ENCODE measurements at places on chromosomes 5 and 9.

DNA sequence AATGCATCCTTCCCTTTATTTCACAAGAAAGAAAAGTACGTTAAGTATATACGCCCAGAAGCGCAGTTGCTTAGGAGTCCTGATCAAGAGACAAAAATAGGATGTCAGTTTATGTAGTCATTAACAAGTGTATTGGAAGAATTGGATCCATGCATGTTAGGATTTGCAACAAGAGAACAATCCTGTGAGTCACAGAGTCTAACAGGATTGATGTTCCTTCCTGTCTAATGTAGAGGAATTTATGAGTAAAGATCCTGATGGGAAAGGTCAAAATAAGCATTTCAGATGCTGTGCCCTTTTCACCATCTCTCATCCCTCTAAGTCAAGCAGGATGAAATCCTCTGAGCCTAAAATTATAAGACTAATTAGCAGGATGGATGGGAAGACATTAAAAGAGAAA is 406.0 kb upstream of the GRIA1 start:
- DNase-seq, result no peak

- DNase-seq, result no peak
Measured at GRCh38 chr5:52854949-52855348, 67.2 kb downstream of the ITGA1 start.

DNA sequence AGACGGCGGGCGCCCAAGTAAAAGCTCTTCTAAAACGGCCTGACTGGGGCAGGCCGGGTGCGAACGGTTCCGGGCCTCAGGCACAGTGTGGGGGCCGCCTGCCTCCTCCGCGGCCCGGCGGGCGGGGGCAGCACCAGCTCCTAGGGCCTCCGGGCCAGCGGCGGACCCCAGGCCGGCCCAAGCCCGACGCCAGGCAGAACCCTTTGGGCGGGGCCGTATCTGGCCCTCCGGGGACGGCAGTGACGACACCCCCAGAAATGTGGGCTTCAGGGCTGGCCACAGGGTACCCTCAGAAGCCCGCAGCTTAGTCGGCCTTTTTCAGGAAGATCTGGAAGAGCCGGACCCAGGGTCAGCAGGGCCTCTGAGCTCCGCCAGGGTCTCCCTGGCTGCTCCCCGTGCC is 4.0 kb downstream of the LTC4S start:
- DNase-seq, result no peak

DNA sequence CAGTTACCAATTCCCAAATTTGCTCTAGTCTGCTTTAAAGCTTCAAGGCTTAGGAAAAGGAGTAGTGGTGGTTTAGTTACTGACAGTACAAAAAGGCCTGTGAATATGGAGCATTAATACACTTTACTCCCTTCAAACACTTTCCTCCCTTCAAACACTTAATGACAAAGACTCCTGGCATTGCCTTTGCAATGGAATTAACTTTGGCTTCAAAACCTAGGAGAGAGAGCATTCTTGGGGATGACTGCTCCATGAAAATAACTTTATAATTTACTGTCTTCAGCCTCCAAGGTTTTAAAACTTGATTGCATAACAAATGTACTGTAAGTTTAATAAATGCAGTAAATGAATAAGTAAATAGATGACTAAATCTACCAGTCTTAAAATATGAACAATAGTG is 185.6 kb downstream of the TRPM3 start:
- no peak for DNase-seq

GRCh38 chr9:109020581-109021511 is 7.5 kb upstream of the CTNNAL1 start:
- DNase-seq, result no peak

GRCh38 chr5:60473654-60474053 is 226.3 kb downstream of the DEPDC1B start:
- no peak for DNase-seq

GRCh38 chr9:136354592-136355085 is 8.9 kb downstream of the DNLZ start:
- no peak for DNase-seq

DNA sequence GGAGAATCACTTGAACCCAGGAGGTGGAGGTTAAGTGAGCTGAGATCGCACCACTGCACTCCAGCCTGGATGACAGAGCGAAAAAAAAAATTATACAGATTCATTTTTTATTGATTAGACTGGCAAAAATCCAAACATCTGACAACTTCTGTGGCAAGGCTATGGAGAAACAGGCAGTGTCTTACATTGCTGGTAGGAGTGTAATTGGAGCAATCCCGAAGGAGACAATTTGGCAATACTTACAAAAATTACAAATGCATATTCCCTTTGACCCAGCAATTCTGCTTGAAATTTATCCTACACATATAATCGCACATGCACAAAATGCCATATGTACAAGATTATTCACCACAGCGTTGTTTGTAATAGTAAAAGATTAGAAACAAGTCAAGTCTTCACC is 86.8 kb downstream of the MAPKAP1 start:
- no peak for DNase-seq

DNA sequence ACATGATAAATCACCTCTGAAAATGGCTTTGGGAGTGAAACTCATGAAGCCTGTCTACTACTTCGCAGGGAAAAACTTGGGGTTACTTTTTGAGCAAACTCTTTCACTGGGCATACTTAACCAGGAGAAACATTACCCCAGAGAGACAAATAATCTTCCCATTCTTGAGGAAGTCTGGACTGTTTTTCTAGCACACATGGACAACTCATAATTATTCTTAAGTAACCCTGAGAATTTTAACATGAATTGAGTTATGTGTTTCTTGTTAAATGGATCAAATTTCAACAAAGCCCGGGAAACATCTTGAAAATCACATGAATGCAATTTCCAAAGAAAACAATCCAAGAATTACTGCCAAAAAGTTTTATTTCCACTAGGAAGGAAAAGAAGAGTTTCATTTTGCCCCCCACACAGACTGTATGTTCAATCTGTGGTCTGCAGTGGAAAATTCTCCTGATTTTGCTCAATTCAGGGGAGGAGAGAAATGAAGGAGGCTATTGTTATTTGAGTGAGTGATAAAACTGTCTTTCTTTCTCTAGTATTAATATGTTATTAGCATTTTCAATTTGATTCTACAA is 564.8 kb upstream of the CLINT1 start:
- DNase-seq, result no peak

- DNase-seq, result no peak
Measured at GRCh38 chr5:58925627-58926540, 343.0 kb downstream of the RAB3C start.

GRCh38 chr5:174796711-174797192 is 72.4 kb downstream of the MSX2 start:
- DNase-seq, result no peak

- DNase-seq, result no peak
Measured at GRCh38 chr5:107574287-107574686, 96.5 kb downstream of the EFNA5 start.

GRCh38 chr5:151100681-151101080 is 19.8 kb upstream of the TNIP1 start:
- no peak for DNase-seq

- DNase-seq, result peak; percentile 67
Measured at GRCh38 chr5:132369474-132370180, at the start of gene SLC22A5. SLC22A5 (plus strand) TSS chr5:132369710; CDS start chr5:132369973, 263 bp downstream.

DNA sequence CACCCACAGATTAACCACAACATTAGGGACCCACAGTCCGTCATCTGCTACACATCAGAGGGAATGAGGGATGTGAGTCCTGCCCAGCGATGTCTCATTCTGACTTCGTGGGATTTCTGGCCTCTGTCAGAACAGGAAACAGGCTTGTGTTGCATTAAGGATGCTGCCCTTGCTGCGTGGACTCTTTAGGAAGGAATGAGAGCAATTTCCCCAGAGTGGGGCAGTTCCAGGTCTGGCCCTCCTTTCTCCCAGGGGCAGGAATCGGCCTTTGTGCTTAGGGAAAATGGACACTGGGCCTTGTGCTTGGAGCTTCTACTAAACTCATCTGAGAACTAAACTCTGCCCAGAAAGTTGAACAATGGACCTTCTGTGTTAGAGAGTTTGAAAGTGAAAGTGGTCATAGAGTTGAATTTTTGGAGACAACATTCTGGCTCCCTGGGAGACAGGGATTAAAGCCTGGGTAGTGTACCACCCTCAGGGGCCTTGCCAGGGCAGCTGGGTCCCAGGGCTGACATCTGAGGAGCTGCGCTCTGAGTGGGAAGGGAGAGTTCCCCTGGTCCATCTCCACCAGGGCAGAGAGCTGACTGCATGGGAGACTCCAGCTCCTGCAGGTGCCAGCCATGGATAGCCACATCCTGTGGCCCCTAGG is 37.8 kb upstream of the S1PR3 start:
- DNase-seq, result no peak

DNA sequence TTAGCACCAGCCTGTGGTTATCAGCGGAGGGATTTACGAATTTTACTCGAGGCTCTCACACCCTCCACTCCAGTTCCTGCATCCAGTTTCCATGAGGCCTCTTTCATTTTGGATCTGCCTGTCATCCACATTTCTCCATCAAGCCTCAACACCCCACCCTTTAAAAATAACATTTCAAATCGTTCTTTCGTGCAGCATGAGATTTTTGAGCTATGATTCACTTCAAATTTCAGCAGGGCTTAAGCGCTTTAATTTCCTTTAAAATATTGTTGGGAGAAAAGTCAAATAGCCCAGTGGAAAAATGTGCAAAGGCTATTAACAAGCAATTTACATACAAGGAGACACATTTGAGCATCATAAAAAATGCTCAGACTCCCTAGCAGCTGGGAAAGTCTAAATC is 103.2 kb downstream of the MSX2 start:
- DNase-seq, result no peak

GRCh38 chr9:74838351-74838750 is 49.4 kb downstream of the TRPM6 start:
- DNase-seq, result no peak

DNA sequence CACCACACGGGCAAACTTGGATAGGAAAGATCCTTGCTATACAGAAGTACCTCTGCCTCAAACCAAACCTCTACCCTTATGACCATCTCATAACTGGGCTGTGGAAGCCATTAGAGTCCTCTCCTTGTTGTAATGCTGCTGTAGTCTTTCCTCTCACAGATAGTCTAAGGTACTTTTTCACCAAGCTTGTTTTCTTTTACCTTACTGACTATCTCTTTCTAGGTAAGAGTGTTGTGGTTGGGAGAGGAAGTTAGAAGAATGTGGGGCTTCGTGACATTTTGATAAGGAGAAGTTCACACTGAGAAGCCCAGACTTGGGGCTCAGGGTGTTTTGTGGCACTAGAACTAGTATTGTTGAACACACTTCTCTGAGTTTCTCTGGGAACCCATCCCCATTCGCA is 8.9 kb downstream of the CFAP95 start:
- DNase-seq, result no peak

DNA sequence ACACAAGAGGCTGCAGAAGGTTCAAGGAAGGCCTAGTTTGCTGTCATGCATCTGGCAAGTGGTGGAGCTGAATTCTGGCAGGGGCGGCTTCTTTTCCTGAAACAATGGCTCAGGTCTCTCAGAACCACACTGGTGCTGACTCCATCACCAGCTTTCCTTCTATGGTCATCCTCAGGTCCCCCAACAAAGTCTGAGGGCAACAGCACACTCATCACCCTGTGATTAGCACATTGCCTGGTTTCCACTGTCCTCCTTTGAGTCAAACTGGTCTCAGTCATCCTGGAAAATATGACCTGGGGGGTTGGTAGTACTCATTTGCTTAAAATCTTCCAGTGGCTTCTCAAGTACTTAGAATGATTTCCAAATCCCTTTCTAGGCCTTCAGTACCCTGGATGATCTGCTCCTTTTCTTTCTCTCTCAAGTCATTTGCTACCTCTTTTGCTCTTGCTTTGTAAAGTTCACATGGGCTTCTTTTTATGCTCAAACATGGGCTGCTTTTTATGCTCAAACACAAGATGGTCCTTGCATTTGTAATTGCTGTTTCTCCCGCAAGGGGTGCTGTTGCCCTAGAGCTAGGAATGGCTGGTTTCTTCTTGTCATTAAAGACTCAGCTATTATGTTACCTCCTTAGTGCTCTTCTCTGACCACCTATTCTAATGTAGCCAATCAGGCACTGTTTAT is 144.9 kb downstream of the ALDH1A1 start:
- no peak for DNase-seq

DNA sequence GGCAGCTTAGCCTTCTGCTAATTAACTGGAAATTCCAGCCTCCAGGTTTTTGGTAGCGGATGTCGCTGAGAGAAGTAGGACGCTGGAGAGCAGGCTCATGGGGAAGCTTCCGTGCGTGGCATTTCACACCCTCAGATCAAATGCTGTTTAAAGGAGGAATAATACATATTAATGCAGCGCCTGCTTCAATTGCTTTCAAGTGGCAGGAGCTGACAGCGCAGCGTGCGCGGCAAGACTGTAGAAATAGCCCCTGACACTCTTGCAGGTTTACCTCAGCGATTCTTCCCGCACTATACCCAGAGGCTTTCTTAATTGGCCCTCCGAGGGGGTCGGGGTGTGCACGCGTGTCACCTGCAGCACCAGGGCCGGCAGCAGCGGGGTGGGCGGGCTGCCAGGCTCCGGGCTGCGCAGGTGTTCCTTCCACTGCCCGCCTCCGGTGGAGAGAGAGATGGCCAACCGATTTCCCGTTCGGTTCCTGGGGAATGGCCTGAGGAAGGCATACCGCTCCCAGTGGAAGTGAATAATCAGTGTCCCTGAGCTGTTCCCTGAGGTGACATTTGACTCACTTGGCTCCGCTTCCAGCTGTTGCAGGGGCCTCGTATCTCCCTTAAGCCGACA is 427.9 kb downstream of the KCTD16 start:
- no peak for DNase-seq

DNA sequence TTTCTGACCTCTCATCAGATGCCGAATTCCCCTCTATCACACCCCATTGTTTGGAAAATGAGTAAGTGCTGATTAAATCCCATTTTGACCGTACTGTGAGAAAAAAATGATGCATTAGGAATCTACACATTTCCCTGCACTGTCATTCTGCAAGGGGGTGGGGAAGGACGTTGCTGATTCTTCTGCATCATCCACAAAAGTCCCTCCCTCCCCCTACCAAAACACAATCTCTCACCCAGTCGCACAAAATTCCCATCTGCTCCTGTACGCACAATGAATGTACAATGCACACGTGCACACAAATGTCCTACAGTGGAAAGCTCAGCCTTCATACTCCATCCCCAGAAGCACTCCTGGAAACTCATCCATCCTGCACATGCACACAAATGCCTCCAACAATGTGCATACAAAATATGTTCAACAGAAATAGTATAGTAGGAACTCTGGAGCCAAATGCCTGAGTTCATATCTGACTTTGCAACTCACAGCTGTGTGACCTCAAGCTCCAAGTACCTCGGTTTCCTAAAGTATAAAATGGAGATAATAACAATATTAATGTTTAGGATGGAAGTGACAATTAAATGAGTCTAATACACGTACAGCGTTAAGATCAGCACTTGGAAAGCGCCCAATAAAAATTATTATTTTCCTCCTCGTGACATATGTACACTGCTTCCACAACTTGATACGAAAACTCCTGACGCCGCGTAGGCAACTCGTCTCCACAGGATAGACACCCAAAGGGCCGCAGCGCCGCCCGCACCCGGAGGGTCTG is 809 bp downstream of the TNIP1 start:
- no peak for DNase-seq

All from GM12891 (cell line).